NB4 (cell line): ENCODE measurements at places on chromosomes 5 and 9.

DNA sequence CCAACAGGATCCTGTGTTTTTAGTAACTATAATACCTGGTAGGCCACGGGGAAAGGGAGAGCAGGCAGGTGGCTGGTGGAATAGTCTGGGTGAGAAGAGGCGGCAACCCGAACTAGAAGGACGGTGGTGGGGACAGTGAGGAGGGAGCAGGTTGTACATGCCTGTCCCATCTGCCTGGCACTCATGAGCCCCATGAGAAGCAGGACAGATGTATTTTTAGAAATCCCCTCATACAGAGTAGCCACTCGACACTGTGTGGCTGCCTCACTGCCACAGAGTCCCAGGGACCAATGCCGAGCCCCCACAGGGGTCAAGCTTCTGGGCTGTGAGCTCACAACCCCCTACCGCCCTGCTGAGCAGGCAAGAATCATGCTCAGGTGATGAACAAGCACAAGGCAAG lies 136.6 kb downstream of the SEC61B start:
- DNase-seq = no peak

DNA sequence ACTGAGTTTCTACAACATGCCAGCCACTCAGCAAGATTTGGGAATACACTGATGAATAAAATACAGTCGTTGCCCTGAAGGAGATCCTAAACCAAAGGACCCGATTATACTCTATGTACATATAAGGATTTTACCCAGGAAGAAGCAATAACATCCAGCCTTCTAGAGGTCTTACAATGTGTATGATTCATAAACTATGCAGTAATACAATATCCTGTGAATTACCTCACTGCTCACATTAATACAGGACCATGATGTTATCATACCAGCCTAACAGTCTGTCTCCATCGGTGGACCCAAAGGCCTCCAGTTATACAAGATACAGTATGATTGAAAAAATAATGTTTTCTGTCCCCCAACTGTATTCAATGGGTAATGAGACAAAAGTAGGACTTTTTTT lies 310.5 kb upstream of the TRPM3 start:
- DNase-seq = no peak

DNA sequence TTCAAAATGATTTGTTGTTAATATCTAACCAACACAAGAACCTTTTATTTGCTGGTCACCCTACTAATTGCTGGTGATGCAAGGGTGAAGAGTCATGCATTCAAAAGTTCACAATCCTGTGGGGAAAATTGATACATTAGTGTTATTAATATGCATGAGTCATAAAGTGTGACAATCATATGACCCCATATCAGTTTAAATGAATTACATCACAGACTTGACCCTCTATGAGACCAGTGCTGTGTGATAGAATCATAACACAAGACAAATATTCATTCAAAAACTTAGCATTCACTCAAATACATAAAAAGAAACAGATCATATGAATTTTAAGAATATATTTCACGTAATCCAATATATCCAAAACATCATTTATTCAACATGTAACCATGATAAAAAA lies 304.6 kb upstream of the CDH12 start:
- DNase-seq = no peak

- peak; percentile 41 for DNase-seq
Measured at GRCh38 chr5:116626272-116626723, 51.7 kb upstream of the SEMA6A start.
